ENCODE measurements at places on chromosomes 7 and 10.

DNA sequence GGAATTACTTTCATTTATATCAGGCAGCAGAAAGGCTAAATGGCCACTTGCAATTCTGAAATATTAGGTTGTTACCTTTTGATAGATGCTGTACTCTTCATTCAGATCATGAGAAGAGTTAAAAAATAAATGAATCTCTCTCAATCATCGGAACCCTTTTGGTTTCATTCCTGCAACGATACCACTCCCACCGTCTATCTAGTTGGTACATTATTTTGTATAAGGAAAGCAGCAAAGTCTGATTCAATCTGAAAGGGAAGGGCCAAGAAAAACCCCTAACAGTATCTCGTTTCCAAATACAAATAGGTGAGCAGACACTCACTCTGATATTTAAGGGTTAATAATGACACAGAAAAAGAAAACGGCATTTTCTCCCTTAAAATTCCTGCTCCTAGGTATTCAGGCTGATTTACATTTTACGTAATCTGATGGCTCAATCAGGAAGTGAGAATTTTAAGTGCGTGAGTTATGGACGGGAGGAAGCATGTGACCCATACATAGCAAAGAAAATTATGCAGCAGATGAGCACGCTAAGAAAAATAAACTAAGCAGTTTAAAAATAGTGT, 209.4 kb upstream of the KLF14 start:
- peak; percentile 84 for DNase-seq

DNA sequence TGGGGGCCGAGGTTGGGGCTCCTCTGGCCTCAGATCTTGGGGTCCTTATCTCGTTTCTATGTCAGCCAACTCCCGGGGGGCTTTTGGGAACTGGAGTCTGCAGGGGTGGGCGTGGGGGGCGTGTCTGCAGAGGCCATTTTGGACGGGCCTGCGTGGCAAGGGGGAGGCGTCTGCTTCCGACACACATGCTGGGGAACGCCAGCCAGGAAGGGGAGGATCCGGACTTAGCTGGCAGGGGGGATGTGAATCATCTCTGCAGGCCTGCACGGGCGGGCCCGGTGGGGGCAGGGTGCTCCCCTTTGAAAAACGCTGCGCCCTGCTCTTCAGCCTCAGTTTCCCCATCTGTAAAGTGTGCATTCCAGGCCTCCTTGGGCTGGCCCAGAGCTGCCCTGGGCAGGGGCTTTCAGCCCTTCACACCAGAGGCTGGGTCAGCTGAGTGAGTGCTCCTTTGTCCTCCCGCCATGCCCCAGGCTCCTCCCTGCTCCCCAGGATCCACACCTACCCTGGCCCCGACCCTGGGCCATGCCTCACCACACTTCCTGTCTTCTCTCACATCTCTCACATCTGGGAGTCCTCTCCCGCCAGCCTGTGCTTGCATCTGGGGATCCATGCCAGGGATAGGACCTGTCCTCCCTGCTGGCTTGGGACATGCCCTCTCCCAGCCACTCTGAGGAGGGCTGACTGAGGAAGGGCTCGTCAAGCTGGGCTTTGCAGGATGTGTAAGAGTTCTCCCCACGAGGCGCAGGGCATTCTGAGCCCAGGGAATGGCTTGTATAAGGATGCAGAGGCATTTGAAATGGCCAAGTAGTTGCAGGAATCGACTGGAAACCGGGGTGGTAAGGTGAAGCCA, 172.6 kb upstream of the TNRC18 start:
- peak; percentile 65 for DNase-seq

- DNase-seq, result peak; percentile 60
Measured at GRCh38 chr7:139875821-139876241, 46.8 kb downstream of the TBXAS1 start.

DNA sequence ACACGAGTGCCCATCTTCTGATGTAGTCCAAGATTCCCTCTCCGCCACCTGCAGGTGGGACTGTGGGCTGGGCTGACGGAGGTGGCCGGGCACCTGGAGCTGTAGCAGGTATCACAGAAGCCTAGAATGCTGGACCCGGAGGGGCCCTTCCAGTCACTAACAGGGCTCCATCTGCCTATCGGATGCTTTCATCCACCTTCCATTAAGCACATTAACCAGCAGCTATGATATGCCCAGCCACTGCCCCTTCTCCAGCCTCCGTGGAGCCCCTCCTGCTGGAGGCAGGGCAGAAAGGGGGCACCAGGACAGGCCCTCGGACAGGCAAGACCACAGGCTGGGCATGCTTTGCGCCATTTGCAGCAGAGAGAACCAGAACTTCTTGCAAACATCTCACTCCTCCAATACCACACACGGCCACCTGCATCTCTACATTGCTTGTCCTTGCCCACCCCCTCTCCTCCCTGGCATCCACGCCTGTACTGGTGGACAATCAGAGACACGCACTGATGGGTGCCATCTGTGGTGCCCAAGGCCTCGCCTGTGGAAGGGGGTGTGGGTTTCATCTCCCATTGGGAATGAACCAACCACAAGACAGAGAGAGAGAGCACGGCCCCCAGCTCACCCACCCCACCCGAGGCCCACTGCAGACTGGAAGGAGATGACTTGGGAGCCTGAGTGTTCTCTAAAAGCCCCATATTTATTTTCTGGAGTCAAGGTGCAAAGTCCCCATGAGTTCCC, 16.8 kb downstream of the PRKAG2 start:
- no peak for DNase-seq

- DNase-seq, result peak; percentile 70
Measured at GRCh38 chr10:89120931-89121763, 86.0 kb downstream of the CH25H start.

DNA sequence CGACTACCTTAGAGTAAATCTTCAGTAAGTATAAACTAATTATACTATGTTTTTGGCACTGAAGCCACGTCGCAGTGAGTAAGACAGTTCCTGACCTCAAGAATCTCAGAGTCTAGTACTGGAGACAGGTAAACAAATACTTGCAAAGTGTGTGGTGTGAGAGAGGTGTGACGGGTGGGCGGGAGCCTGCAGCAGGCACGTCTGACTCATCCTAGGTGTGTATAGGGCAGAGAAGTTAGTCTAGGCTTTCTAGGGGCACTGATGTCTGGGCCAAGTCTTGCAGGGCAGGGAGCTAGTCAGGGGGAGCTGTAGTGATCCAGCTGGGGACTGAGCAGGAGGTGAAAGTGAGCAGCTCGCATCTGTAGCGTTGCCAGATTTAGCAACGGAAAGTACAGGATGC, 35.9 kb upstream of the SFTPD start:
- DNase-seq, result no peak

- no peak for DNase-seq
Measured at GRCh38 chr7:97959046-97959445, 30.9 kb downstream of the OCM2 start.

- no peak for DNase-seq
Measured at GRCh38 chr10:114920459-114920858, 17.5 kb upstream of the TRUB1 start.

- no peak for DNase-seq
Measured at GRCh38 chr10:90047243-90047729, 345.9 kb downstream of the KIF20B start.

GRCh38 chr10:100774223-100774622, 28.8 kb downstream of the PAX2 start:
- DNase-seq, result no peak

DNA sequence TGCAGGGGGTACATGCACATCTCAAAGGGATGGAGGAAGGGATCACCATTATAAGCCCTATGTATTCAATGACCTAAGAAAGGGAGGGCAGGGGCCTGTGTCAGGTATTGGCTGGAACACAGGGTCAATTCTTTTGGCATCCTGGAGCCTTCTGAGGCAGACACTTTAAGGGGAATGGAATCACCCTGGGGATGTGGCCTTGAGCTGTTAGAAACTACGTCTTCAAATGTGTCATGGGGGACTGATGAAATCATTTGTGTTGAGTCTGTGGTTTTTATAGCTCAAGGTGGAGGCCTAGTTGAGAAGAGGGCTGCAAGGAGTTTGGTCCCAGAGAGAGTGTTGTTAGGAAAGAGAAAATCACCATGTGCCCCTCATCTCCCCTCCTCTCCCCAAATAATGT, 206.1 kb upstream of the CELF2 start:
- no peak for DNase-seq

GRCh38 chr10:118551535-118552100, 43.8 kb downstream of the PRLHR start:
- no peak for DNase-seq

GRCh38 chr7:51620706-51621105, 304.1 kb upstream of the COBL start:
- no peak for DNase-seq
